ENCODE measurements at places on chromosomes 6 and 20.

GRCh38 chr6:125966569-125966968 is 10.0 kb downstream of the HINT3 start:
- no peak for DNase-seq

- DNase-seq: no peak
Measured at GRCh38 chr20:36149012-36149411, 5.5 kb upstream of the EPB41L1 start.

- DNase-seq: no peak
Measured at GRCh38 chr6:160240691-160241084, 17.9 kb downstream of the SLC22A2 start.

GRCh38 chr6:150684714-150685459 is 85.2 kb downstream of the PLEKHG1 start:
- DNase-seq: no peak

- no peak for DNase-seq
Measured at GRCh38 chr6:167815296-167815980, 11.3 kb upstream of the AFDN start.

- DNase-seq: no peak
Measured at GRCh38 chr20:35544436-35544835, 2.6 kb downstream of the ERGIC3 start.

DNA sequence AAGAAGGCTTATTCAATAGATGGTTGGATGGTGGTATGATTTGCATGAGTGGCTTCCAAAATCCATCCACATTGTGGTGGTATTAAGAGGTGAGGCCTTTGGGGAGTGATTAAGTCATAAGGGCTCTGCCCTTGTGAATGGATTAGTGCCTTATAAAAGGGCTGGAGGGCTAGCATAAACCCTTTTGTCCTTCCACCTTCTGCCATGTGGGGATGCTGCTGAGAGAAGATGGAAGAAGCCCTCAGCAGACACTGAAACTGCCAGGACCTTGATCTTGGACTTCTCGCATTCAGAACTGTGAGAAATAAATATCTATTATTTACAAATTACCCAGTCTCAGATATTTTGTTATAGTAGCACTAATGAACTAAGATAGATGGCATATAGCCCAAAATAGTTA is 27.8 kb upstream of the SRPK1 start:
- no peak for DNase-seq

DNA sequence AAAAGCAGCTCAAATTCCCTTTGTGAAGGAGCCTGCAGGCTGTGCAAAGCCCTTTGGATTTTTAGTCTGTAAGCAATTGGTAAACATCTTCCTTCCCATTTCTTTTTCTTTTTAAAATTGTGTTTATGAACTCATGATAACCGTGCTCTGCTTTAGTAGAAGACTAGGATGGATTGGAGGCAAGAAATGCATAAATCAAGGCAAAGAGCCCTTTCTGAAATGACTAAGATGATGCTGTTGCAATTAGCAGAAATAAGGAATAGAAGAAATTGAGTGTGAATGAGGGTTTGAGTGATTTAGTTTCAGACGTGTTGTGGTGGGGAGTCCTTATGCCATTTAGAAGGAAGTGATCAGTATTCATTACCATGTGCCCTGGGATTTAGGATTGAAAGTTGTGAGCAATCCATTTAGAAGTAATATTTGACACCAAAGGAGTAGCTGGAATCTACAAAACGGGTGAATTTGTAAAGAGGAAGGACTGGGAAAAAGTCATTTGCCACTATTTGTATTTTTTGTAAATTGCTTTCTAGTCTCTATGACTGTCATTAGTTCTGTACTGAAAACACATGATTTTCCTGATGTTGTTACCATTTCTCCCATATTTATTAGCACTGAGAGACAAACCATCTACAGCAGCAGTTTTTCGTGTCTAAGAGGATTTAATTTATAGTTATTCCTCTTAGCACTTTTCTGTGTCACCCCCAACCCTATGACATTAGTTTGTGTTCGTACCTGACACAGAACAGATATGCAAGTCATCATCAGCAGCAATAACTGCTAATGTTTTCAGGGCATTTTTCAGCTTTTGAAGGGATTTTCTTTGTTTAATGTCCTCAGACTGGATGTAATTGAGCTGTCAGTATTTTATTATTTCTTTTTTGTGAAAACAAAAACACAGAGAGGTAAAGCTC is 265.0 kb downstream of the UTRN start:
- DNase-seq: no peak

GRCh38 chr20:44743916-44744655 is 1.6 kb upstream of the KCNK15 start:
- no peak for DNase-seq

DNA sequence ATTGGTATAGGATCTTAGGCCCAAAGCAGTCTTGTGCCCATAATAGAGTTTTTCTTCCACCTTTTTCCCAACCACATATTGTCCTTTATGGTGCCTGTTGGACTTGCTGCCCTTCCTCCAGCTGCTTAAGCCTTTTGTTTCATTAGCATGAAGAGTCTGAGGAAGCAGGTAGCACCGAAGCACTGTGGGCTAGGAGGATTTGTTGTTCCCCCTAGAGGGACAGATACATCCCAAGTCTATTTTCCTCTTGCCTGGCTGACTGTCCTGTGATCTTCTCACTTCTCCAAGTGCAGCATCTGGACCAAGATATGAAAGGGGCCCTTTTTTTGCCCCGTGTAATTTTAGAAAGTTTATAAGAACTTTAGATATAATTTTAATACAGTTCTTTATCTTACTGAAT is 50.7 kb upstream of the COL10A1 start:
- no peak for DNase-seq

- DNase-seq: no peak
Measured at GRCh38 chr6:52359403-52359802, 2.5 kb upstream of the PAQR8 start.

DNA sequence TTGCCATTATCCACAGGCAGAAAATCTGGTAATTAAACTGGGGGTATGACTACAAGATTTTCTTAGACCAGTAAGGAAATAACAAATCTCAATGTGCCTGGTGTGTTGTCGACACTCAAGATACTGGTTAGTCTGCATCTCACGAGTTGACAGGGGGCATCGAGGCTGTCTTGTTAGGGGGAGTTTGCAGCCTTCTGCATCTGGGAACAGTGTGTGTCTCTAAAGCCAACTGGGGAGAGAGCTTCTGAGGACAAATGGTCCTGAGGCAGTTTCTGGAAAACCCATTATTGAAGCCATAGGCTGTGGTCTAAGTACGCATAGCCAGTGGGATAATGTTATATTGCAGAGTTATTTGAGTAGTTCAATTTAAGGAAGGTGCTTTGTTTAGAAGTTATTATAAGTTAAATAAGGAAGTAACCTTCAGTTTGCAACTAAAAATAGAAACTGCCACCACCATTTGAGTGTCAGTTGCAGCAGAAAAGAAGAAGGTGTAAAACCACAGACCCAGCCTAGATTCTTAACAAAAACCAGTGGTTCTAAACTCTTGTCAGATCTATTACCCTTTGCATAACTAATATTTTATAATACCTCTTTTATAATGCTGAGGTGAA is 15.4 kb upstream of the MAPK13 start:
- no peak for DNase-seq

- DNase-seq: no peak
Measured at GRCh38 chr6:54916858-54917257, 70.3 kb downstream of the FAM83B start.

DNA sequence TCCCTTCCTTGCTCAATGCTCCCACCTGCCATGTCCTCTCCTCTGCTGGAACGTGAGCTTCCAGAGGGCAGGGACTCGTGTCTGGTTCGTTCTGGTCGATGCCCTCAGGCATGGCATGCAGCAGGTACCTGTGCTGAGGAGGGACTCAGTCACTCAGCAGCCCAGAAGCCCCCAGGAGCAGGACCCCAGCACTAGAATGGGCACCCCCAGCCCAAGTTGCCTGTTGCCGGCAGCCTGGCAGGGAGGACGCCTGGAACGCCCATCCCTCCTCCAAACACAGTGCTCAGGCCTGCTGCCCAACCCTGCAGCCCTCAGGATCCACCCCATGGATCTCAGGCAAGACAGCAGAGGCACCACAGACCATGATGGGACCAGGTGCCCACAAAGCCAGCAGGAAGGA is 40.6 kb downstream of the BMP7 start:
- DNase-seq: no peak

DNA sequence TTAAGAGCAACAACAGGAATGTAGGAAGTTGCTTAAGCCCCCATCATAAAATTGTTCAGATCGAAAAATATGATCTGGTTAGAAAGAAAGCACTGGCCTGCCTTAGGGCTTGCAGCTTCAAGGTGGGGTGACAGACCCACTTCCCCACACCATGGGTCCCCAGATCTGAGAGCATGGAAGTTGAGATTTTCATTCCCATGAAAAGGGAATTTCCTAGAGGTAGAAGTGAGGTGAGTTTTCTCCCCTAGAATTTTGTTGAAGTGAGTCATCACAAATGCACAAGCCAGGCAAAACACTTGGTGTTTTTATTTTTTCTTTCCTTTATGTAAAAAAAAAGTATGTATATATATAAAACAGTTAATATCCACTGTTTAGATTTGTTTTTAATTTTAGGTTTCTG is 213.6 kb upstream of the SUPT3H start:
- no peak for DNase-seq

- DNase-seq: peak; percentile 40
Measured at GRCh38 chr6:33317419-33317668, 200 bp downstream of the ZBTB22 start.

- no peak for DNase-seq
Measured at GRCh38 chr6:107598091-107598490, 108.2 kb downstream of the SOBP start.

DNA sequence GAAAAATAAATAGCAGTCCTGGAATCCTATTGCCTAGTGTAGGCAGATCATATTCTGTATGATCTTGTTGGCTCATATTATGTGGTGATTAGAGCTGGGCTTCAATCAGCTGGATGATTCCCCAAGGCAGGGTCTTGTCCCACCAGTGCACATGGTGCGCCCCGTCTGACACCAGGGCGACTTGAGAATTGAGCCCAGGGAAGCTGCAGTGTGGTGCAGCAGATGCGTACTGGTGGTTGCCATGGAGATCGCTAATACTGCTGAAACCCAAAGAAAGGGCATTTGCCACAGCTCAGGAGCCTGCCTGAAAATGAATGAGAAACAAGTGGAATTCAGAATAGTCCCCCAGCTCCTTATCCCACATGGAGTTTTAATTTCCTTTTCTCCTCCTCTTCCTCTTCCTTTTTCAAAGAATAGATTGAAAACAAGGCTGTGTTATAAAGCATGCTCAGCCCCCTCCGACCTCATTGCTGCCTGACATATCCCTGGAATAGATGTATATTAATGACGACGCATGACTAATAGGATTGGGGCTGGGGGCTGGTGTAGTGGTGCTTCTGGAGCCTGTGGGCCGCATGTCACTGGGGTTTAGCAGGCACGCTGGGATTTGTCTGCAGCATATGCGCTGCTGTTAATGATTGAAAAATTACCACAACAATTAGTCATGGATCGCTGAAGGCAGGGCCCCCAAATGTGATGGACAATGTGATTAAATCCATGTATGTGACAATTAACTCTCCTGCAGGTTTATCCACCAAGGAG is 210.5 kb downstream of the FARS2 start:
- DNase-seq: no peak

- peak; percentile 13 for DNase-seq
Measured at GRCh38 chr20:14335052-14335451, 2.4 kb downstream of the FLRT3 start.

DNA sequence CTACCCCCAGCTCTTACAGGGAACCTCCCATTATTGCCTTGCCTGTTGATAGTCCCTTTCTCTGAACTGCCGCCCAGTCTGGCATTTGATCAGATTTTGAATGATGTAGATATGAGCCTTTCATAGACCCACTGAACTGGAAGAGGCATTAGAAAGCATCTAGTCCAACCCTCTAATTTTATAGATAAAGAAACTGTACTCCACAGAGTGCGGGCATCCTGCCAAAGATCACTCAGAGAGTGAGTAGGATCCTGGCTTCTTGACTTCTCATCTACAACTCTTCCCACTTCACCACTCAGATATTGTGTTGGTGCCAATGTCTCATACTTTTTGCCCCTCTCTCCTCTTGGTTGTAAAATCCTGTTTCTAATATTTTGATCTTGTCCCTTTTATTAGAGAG is 179.2 kb upstream of the BMP2 start:
- DNase-seq: no peak

DNA sequence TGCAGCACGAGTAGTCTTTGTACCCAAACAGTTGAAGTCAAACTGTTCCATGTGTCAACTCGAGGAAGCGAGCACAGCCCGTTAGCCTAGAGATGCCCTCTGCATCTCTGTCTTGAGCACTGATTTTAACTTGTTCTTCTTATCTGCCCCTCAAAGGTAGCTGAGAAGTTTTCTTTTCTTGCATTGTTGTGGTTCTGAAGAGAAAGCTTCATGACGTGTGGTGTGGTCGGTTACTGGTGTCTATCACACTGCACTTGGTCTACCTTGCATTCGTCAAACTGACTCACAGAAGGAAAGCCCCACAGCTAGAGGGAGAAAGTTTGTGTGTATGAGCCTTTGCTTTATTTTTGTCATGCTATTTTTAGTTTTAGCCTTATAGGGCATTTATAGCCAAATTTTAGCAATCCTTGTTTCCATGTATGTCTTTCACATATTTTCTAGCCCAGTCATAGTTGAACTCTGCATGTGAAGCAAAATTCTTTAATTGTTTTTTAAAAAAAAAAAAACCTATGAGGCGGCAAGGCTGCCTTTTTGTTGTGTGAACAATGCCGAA is 115.1 kb downstream of the JAG1 start:
- DNase-seq: no peak

DNA sequence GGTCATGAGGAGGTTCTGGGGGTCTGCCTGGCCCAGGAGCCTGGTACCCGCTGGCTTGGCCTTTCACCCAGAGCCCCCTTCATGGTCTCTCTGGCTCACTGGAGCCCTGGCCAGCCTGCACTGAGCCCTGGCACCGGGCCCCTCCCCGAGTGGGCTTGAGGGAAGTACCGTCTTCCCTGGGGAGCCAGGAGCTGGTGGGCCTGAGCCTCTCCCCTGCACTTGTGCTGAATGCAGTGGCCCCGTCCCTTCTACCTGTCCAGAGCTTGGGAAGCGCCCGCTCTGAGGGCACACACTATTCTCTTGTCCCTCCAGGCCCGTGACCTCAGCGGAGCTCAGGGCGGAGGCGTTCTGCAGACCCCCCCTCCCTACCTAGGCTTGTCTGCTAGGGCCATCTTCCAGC is 62.2 kb downstream of the TCP11 start:
- no peak for DNase-seq

DNA sequence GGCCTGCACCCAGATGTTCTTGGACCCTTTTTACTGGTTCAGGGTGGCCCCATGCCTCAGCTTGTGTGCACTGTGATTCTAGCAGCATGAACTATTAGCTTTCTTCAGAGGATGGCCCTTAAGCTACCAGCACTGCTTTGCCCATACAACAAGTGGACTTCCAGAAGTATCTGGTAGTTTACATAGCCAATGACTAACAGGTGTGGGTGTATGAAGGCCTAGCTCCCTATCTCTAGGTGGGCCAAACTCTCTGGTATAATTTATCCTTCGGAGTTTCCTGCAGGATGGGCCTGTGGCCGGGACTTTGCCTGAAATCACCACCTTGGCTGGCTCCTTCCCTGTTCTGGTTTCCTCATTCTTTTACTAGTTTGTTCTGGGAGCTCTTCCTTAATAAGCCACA is 26.1 kb upstream of the JAG1 start:
- no peak for DNase-seq

All from globus pallidus (tissue), 1 donor.